T1000 (cell line): ENCODE measurements at places on chromosomes 7 and 10.

DNA sequence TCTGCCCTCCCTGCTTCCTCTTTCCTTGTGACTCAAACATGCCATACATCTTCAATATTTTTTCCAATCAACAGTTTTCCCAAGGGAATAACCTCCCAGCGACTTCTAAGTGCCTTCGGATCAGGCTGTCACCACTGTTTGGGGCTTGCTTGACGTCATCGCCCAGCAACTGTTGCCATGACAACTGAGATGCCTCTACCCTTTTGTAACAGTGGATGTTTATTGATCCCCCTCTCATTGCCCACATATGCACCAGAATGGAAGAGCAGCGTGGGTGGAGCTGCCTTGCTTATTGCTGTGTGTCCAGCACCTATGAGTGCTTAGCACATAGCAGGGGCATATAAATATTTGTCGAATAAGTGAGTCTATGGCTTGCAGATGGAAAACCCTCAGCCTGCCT lies 14.4 kb downstream of the FFAR4 start:
- DNase-seq, result peak; percentile 63

DNA sequence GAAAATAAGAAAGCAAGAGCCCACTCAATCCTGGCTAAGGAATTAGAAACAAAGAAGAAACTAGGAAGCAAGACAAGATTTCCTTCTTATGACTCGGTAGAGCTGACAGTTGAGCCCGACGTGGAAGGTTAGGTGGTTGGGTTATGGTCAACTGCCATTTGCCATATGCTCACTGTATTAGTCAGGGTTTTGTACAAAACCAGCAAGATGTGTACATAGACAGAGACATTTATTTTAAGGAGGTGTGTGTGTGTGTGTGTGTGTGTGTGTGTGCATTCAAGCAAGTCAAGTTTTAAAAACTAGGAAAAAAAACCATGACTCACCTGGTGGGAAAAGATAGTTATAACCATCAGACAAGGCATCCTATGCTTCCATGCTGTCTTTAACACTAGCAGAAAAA lies 158.5 kb downstream of the VPS50 start:
- DNase-seq, result no peak

GRCh38 chr10:61708846-61709245 lies 46.1 kb downstream of the CABCOCO1 start:
- DNase-seq, result no peak

GRCh38 chr10:484441-484924 lies 205.0 kb downstream of the DIP2C start:
- DNase-seq, result no peak

DNA sequence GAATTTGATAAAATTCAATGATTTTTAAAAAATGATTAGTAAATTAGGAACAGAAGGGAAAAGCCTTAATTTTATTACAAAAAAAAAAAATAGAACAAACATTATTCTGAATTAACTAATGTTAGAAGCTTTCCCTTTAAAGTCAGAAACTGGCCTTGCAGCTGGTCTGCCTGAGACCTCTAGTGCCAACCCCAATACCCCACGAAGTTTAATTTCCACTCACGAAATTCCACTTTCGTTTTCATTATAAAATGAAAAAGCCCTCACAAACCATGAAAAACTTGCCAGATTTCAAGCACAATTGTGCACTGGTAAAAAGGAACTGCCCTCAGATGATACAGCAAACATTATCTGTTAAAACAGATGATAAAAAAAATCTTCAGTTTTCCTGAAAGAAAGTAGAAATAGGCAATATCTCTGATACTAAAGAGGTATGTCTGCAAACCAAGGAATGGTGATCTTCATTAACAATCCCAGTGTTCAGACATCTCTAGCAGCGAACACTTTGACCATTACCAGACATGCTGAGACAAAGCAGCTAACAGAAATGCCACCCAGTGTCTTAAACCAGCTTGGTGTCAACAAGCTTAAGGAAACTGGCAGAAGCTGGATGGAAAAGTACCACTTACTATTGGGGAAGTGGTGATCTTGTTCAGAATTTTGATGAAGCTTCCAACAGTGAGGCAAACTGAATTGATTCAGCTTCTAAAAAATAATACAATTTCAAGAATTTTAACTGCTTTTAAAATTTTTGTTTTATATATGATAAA lies 80.2 kb downstream of the PALS2 start:
- DNase-seq, result no peak

DNA sequence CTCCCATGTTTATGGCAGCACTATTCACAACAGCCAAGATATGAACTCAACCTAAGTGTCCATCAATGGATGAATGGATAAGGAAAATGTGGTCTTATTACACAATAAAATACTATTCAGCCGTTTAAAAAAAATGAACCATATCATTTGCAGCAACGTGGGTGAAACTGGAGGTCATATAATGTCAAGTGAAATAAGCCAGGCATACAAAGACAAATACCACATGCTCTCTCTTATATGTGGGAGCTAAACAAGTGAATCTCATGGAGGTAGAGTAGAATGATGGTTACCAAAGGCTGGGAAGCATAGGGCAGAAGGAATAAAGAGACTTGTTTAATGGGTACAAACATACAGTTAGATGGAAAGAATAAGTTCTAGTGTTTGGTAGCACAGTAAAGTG lies 699.1 kb downstream of the NRG3 start:
- DNase-seq, result no peak

- DNase-seq, result no peak
These were observed 28.7 kb upstream of the RSBN1L start for GRCh38 chr7:77667459-77668086.

- no peak for DNase-seq
These were observed 24.4 kb upstream of the PITRM1 start for GRCh38 chr10:3196958-3197347.
